ENCODE measurements at places on chromosomes 2 and 18.

GRCh38 chr2:130391058-130391871, 35.4 kb downstream of the PTPN18 start:
- peak; percentile 86 for DNase-seq

GRCh38 chr18:3931013-3931315, 481.0 kb downstream of the TGIF1 start:
- no peak for DNase-seq

- DNase-seq, result no peak
Observed at GRCh38 chr2:2823061-2823753, 492.1 kb upstream of the MYT1L start.

DNA sequence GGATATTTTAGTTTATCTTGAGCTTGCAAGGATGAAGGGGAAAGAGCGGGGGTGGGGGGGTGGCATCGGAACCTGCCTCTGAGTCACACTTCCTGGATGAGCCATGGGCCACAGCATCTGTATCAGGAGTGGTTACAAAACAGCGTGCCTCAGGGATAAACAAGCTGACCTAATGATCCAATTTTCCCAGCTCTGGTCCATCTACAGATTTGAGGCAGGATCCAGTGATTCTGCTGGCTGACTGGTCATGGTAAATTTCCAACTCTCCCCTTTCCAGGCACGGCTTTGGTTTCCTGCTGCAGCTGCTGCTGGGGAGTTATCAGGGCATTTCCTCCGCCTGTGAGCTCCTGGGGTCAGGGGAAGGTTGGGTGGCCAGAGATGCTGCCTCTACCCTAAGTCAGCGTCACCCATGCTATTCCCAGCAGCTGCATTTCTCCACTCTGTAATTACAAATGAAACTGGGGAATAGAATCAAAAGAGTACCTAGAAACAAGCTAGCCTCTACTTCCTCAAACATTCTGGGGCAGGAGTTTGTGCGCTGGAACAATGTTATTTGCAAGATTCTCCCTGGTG, 4.7 kb upstream of the HPCAL1 start:
- DNase-seq, result peak; percentile 78
